ENCODE measurements at places on chromosomes 5 and 9. TPM values are rescaled to one million over a fixed set of nuclear protein-coding genes. Genes with fewer than 3 reads are reported as not detected.
A peak's percentile ranks its signal among the peaks of the same experiment; 100 is the strongest.

The PHF24 gene
- 0.44 TPM for total RNA-seq

The SHISAL2B gene
- not detected for total RNA-seq

The TMEM174 gene
- not detected for total RNA-seq

The IL6ST gene
- 104 TPM for total RNA-seq

The SNCB gene
- total RNA-seq, result not detected

DNA sequence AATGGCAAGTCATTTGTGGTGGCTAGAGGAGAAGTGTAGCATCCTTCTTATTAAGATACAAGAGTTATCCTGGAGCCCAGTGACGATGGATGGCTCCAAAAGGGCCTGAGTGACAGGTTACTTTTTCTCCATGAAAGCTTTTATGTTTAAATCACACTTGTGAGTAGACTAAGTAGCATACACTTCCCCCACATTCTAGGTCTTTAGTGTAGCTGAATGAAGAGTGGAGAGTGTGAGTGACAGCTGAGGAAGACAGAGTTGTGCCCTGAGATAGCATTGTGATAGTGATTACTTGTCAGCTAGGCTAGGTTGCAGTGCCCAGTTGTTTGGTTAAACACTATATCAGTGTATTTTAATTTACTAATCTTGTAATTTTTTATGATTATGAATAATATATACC is 337.8 kb downstream of the TENT4A start:
- no peak for DNase-seq

DNA sequence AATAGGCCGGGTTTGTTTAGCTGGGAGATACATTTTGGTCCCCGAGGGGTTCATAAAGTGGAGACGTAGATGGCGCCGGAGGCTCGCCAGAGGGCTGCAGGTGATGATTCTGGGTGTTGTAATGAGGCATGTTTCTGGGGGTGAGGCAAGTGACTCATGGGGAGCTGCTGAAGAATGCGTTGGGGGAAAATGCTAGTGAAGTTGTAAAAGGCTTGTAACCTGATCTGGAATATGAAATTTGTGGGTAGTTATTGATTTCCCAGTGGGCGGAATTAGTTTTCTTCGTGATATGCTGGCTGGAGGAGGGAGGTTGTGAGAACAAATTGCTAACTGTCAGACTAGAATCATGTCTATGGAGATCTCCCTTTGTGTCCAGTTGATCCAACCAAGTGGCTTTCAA is 158.3 kb downstream of the DOCK2 start:
- no peak for DNase-seq

- no peak for DNase-seq
These were observed at the start of gene CARD6 for GRCh38 chr5:40841068-40841805. CARD6 (plus strand) TSS chr5:40841367; CDS start chr5:40841383, 16 bp downstream.

- DNase-seq, result no peak
These were observed 176.0 kb downstream of the SLC12A2 start for GRCh38 chr5:128259607-128260021.

DNA sequence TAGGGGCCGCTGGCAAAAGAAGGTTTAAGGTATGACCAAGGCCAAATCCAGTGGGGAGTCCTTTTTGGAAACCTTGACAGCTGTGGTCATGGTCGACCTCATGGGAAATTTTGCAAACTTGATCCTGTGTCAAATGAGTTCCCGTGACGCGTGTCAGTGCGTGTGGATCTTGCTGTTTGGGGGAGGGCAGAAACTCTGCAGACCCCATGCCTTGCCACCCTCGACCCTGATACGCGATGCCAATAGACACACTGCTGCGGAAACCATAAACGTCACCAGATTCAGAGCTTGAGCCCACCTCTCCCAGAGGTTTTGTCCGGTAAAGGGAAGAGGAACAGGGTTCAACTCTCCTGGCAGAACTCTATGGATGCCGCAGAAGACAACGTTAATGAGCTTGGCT is 104.7 kb downstream of the ADAMTS2 start:
- DNase-seq, result peak; percentile 66

- DNase-seq, result no peak
These were observed 80.2 kb downstream of the PHF2 start for GRCh38 chr9:93656426-93657239.
